AG04449 (cell line): ENCODE measurements at places on chromosomes 6 and 20.

DNA sequence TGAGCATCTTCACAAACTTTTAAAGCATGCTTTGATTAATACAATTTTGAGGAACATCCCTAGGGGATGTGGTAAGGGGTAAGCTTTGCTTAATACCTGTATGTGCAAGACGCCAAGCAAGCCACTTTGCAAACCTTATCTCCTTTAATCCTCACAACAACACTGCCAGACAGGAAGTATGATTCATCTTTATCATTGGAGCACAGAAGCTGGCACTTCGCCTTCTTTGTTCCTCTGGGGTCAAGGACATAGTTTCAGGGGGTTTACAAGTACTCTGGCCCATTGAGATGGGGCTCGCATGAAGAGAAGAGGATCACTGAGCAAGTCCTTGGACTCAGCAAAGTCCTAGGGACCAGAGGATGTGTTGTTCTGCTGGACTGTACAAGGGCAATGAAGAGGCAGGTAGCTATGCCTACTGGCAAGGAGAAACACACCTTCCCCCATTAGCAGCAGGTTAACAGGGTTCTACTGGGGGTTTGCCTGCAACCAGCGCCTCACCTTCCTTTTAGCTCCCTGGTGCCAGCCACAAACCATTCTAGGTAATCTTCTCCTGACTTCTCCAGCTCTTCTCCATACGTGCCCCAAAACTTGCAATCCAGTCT lies 8.8 kb downstream of the TMEM244 start:
- no peak for DNase-seq

DNA sequence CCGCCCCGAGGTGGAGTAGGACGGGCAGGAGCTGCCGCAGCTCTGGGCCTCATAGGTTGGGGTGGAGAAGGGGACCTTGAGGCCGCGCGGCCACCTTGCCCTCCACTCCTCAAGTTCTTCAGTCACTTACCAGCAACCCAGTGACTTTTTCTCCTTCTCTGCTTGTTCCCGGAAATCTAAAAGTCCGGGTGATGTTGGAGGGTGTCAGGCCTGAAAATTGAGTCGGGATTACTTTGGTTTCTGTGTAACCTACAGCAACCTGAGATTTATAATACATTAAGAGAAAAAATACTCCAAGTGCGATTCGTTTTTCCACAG lies 338 bp downstream of the RWDD1 start:
- no peak for DNase-seq

GRCh38 chr6:162922563-162923166 lies 194.9 kb downstream of the PACRG start:
- DNase-seq = no peak

DNA sequence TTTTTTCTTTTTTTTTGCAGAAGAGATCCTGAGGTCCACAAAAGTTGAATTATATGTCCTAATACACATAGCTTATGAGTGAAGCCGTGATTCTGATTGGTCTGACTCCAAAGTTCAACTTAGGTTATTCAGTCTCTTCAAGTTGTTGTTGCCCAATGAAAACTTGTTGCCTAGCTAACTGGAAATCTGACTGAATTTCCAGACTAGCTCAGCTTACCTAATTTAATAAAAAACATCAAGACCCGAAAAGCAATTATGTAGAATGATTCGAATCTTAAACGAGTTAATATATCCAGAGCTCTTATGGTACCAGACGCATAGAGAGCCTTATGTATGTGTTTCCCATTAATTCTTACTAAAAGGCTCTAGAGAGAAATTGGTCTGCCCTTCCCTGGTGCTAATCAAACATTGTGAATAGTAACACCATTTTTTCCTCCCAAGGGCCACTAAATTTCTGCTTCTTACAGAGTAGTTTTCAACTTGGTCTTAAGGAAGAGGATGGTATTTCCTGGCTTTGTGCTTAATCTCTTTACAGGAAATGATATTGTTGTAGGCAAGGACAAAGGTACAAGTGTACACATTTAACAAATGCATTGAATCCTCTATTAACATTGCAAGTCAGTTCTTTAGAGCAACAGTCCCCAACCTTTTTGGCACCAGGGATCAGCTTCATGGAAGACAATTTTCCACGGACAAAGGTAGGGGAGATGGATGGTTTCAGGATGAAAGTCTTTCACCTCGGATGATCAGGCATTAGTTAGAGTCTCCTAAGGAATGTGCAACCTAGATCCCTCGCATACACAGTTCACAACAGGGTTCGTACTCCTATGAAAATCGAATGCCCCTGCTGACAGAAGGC lies 107.9 kb downstream of the TSHZ2 start:
- DNase-seq = no peak

GRCh38 chr6:79989641-79990040 lies 14.8 kb upstream of the TTK start:
- DNase-seq = no peak

DNA sequence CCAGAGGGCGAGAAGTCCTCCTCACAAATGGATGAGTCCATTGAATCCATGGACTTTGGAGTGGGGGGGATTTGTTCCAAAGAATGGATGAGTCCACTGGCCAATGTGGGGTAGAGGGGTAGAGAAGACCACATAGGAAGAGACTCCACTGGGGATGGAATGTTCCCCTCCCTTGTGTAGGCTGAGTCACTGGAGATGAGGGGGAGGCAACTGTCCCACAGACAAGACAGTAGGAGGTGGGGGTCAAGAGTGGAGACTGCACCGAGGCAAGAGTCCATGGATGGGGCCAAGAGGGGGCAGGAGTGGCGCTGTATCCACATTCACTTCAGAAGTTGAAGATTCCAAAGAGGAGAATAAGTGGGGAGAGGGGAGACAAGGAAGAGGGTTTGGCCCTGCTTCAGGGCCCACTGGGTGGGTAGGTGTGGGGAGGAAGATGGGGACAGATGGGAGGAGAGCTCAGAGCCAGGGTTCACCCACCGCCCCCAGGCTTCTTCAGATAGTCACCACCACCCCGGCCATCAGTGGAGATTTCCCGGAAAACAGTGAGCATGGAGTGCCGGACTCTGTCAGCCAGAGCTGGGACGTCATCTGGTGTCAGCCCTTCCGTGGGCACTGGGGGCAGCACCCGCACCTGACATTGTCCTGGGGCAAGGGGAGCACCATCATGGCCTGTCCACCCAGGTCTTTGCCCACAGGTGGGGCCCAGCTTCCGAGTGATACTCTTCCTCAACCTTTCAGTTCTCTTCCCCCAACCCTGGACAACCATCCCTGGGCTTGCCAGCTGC lies 4.6 kb downstream of the EGFL8 start:
- DNase-seq = no peak

DNA sequence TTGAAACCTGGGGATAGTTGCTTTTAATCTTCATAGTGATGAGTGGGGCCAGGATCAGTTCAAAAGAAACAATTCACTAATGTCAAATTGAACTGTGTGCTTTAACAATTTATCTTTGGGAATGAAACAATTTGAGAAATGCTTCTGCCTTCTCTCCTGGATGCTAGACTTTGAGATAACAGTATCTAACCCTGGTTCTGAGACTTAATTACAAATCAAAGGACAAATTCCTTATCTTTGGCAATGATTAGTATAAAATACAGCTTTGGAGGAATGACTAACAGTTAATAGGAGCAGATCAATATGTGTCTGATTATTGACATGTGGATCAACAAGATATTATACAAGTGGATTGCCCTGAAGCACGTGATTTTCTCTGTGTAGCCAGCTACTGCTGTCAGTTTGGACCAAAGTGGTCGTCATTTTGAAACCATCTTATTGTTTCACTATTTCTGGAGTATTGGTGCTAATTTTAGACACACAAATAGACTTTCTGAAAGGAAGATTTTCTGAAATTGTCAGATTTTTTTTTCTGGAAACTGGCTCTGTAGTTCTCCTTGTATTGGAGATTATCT lies 6.2 kb upstream of the FLRT3 start:
- no peak for DNase-seq

GRCh38 chr6:169289619-169290339 lies 36.1 kb upstream of the THBS2 start:
- DNase-seq = no peak

- no peak for DNase-seq
Measured at GRCh38 chr6:19860235-19860877, 23.2 kb downstream of the ID4 start.

DNA sequence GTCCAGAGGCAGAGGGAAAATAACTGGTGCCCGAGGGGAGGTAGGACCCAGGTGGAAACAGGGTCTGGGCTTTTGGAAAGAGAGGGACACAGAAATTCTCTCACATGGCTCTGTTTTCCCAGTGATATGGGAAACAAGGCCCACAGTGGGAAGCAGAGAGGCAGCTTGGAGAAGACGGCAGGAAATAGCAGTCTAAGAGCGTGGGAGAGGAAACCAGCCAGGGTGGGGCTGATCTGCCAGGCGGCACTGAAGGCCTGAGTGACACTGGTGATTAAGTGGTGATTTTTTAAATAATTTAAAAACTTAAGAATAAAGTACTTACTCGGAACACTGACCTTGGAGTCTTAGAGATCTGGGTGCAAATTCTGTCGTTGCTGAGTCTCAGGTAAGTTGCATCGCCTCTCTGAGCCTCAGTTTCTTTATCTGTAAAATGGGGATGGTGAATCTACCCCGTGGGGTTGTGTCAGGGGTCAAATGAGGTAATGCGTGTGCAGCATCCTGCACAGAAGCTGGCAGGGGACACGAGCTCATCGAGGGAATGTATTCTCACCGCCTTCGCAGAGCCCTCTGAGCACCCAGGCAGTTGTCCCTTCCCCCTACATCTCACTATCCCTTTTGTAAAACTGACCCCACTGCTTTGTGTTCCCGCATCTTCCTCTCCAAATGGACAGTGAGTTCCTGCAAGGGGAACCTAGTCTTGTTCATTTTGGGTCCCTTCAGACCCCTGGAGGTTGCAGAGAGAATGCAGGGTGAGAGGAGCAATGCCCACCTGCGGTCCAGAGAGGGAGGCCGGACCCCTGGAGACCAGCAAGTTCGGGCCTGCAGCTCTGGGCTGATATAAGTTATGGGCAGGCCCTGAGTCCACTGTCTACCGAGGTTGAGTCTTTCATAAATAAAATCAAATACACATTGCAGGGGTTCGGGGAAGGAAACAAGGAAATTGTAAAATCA lies 228.6 kb upstream of the PMEPA1 start:
- no peak for DNase-seq

DNA sequence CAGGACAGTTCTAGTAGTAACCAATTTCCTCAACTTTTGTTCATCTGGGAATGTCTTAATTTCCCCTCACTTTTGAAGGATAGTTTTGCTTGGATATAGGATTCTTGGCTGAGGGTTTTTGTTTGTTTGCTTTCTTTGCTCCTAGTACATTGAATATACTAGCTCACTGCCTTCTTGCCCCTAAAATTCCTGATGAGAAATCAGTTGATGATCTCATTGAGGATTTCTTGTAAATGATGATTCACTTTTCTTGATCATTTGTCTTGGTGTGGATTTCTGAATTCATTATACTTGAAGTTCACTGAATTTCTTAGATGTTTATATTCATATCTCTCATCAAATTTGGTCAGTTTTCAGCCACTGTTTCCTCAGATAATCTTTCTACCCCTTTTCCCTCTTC lies 49.1 kb upstream of the PRDM1 start:
- no peak for DNase-seq

GRCh38 chr6:140921366-140922226 lies 1211.1 kb upstream of the GJE1 start:
- DNase-seq = peak; percentile 52

DNA sequence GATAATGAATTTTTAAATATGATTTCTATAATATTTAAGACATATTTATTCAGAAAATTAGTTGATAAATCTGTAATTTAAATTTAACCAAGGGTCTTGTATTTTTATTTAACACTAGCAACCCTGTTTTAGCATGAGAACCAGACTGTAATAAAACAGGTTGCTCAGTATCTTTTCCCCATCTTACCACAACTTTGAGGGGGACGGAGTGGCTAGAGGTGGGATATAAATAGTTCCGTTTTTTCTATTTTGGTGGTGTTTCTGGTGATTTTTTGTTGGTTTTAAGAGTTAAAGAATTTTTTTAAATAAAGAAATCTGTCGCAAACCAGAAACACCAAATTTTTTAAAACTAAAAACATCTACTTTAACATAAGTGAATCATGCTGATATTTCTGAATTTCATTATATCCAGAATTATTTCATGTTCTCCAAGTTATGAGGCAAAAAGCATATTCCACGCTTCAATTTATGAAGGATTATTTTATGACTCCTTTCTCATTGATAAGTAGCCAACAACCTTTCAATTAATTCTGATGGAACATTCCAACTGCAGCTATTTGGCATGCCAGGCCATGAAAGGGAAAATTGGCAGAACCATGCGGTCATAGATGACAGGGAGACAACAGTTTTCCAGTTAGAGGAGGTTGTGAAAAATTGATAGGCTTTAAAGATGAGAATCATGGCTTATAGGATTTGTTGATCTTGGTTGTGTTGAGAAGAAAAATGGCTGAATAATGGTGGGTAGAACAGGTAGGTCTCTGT lies 151.9 kb upstream of the CARMIL1 start:
- DNase-seq = no peak

GRCh38 chr20:20184149-20184548 lies 131.8 kb downstream of the CFAP61 start:
- no peak for DNase-seq

DNA sequence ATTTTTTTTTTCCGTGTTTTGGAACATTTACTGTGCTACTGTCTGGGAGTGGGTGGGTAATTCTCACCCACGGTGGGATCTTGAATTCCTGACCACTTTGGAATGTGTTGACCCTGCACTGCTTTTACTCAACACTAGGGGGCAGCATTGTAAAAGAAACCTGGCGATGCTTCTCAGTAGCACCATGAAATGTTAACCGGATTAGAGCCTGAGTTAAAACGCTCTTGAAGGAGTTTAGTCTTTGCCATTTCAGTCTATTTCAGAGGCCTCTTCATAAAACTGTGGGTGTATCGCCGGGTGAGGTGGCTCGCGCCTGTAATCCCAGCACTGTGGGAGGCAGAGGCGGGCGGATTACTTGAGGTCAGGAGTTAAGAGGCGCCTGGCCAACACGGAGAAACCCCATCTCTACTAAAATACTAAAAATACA lies 114.4 kb upstream of the PRND start:
- peak; percentile 21 for DNase-seq

DNA sequence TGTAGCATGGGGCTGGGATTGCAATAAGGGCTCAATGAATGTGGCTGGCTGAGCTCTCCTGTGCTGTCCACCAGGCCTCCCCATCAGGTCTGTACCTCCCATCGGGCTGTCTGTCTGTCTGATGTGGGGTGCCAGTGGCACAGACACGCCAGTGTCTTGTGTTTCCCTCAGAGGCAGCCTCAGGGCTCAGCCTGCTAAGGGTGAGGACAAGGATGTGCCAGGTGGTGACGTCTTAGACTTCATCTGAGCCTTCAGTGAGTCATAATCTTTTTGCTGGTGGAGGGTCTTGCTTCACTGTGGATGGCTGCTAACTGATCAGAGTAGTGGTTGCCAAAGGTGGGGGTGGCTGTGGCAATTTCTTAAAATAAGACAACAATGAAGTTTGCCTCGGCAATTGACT lies 194.7 kb downstream of the NRN1 start:
- no peak for DNase-seq

GRCh38 chr6:118893064-118893806 lies 717 bp upstream of the ASF1A start:
- DNase-seq = no peak

GRCh38 chr6:84003654-84004053 lies 29.9 kb upstream of the MRAP2 start:
- no peak for DNase-seq
